Type B pancreatic cell (in vitro differentiated cells): ENCODE measurements at places on chromosomes 5 and 9. TPM values are rescaled to one million over a fixed set of nuclear protein-coding genes. Genes with fewer than 3 reads are reported as not detected.
A peak's percentile ranks its signal among the peaks of the same experiment; 100 is the strongest.

The LHX2 gene
- total RNA-seq: 1.2 TPM in 1 of 2 replicates, not detected in the other

The DMGDH gene
- total RNA-seq: 0.48 and 0.74 TPM in 2 replicates

The ZNF462 gene
- total RNA-seq: 124 and 129 TPM in 2 replicates

The CDH10 gene
- total RNA-seq: 5.5 and 14.2 TPM in 2 replicates

The IL13 gene
- not detected in 2 replicates for total RNA-seq

The FGD3 gene
- 5.5 and 8.4 TPM in 2 replicates for total RNA-seq

The SHB gene
- 14.4 and 20.0 TPM in 2 replicates for total RNA-seq

The FBP1 gene
- total RNA-seq: 25.9 and 35.9 TPM in 2 replicates

The INSL6 gene
- not detected in 2 replicates for total RNA-seq

The NUTM2F gene
- not detected in 2 replicates for total RNA-seq

The ZBTB26 gene
- total RNA-seq: 7.0 and 11.3 TPM in 2 replicates

DNA sequence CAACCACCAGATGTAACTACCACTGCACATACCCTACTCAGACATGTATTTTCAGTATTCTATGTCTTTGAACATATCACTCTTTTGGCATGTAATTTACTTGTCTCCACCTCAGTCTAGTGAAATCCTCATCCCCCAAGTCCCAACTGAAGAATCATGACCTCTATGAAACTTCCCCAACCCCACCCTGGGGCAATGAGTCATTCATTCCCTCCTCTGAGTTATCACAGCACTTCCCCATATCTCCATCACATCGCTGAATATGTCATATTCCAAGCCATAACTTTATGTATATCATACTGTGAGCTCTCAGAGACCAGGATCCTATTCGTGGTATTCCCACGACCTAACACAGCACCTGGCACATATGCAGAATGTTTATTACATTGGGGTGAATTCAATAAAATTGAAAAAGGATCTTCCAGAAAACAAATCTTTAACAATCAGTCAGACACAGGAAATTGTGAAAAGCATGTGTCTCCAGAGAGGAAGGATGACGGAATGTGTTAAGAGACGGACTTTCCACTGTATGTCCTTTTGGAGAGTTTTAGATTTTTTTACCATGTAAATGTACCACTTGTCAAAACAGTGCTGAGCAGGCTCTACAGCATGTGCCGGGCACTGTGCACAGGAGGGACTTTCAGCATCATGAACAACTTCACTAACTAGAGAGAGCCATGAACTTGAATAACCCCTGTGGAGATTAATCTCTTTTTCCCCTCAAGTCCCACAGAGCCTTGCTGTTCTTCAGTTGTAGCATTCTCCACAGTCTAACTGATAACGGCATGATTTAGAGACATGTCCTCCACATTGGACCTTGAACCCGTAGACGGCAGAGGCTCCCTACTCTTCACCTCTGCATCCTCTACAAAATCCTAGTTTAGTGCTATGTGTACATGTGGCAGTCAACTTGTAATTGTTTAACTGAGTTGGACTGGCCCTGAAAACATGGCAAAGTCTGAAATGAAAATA, 213.5 kb downstream of the GLIS3 start:
- no peak overlapping the region for H3K4me3 ChIP-seq
- H3K27me3 ChIP-seq: no peaks in the 10 kb centered on the region
- peaks cover 13% of the 10 kb centered on the region for H3K36me3 ChIP-seq
- no peak overlapping the region for H3K27ac ChIP-seq
- H3K4me1 ChIP-seq: peaks cover 17% of the 10 kb centered on the region

- no peak overlapping the region for H3K27ac ChIP-seq
- peaks cover 9% of the 10 kb centered on the region for H3K36me3 ChIP-seq
- H3K4me3 ChIP-seq: no peak overlapping the region
- H3K4me1 ChIP-seq: peaks cover 3% of the 10 kb centered on the region
Observed at GRCh38 chr9:75128535-75128934, 40.2 kb downstream of the OSTF1 start.

GRCh38 chr5:112384523-112384922, 34.6 kb downstream of the EPB41L4A start:
- peaks cover 14% of the 10 kb centered on the region for H3K4me1 ChIP-seq
- no peaks in the 10 kb centered on the region for H3K27me3 ChIP-seq
- H3K27ac ChIP-seq: no peak overlapping the region

- no peaks in the 10 kb centered on the region for H3K4me1 ChIP-seq
- H3K4me3 ChIP-seq: no peak overlapping the region
- H3K27me3 ChIP-seq: no peaks in the 10 kb centered on the region
- DNase-seq: no peak
- H3K27ac ChIP-seq: no peak overlapping the region
Observed at GRCh38 chr5:50699737-50700136, 33.3 kb downstream of the PARP8 start.

- H3K4me3 ChIP-seq: peak overlapping the region; percentile 29
- no peaks in the 10 kb centered on the region for H3K36me3 ChIP-seq
- no peak for DNase-seq
- H3K4me1 ChIP-seq: no peaks in the 10 kb centered on the region
- no peak overlapping the region for H3K27ac ChIP-seq
Observed at GRCh38 chr5:65105301-65105700, 336.6 kb downstream of the CWC27 start.

DNA sequence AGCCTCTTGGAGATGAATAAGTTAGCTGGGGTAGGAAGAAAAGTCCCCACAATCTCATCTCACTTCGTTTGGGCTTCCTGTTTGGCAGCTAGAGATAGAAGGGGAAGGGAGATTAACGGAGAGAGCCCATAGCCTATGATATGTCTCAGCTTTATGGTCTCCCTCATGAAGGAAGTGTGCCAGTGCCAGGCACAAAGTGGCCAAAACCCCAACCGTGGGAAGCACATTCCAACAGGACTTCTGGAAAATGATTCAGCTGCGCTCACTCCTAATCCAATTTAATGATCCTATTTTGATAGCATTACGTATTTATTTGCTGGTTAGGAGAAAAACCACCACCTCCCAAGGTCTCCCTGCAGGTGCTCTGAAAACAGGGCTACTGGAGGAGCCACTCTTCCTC, 303.1 kb upstream of the CLINT1 start:
- no peak overlapping the region for H3K27ac ChIP-seq
- H3K27me3 ChIP-seq: peaks cover 3% of the 10 kb centered on the region
- no peaks in the 10 kb centered on the region for H3K36me3 ChIP-seq
- H3K4me3 ChIP-seq: no peak overlapping the region

DNA sequence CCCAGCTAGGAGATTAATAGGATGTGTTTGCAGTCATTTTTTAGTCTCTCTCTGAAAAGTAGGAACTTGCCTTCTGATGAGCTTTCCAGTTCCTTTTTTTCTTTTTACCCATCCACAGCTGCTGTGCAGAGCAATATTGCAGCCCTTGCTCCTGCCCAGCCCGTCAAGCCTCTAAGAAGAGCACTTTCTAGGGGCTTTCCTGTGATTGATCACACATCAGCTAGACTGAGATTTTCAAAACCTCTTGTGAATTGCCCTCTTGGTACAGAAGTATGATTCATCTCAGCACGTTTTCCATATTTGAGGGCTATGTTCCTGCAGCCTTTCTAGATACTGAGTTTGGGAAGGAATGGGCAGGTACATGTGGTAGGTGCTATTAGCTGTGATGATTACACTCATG, 93.9 kb downstream of the GALNT10 start:
- H3K4me1 ChIP-seq: peaks cover 39% of the 10 kb centered on the region
- H3K27me3 ChIP-seq: no peaks in the 10 kb centered on the region
- no peak for DNase-seq
- peaks cover 4% of the 10 kb centered on the region for H3K36me3 ChIP-seq
- H3K4me3 ChIP-seq: no peak overlapping the region
- no peak overlapping the region for H3K27ac ChIP-seq

DNA sequence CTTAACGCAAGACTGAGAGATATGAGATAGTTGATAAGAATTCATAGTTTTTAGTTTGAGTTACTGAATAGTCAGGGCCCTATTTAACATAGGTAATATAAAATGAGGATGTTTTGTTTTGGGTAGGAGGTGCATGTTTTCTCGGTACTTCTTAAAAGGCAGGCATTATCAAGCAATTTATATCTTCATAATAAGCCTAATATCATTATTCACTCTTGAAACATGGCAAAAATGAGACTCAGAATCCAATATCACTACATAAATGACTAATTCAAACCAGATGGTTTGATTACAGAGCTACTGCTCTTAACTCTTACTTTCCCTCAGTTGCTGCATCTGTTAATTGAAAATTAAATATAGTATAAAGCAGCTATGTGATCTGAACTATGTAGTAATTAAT, 2038.7 kb downstream of the EFNA5 start:
- H3K36me3 ChIP-seq: no peaks in the 10 kb centered on the region
- no peak overlapping the region for H3K27ac ChIP-seq
- DNase-seq: no peak
- no peaks in the 10 kb centered on the region for H3K27me3 ChIP-seq
- peaks cover 5% of the 10 kb centered on the region for H3K4me1 ChIP-seq

DNA sequence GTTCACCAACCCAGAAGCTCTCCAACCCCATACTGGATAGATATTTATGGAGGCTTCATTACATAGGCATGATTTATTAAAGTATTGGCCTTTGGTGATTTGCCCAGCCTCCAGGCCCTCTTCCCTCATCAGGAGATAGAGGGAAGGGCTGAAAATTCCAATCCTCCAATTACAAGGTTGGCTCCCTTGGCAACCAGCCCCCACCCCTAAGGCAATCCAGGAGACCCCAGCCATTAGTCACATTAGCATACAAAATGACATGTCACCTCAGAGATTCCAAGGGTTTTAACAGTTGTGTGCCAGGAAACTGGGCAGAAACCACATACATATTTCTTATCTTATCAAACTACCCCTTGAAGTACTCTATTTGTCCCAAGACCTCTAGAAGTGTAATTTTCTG, 210.0 kb downstream of the HINT1 start:
- DNase-seq: no peak
- no peaks in the 10 kb centered on the region for H3K36me3 ChIP-seq
- no peaks in the 10 kb centered on the region for H3K4me1 ChIP-seq
- no peak overlapping the region for H3K4me3 ChIP-seq
- peaks cover 5% of the 10 kb centered on the region for H3K27me3 ChIP-seq

- H3K27me3 ChIP-seq: peaks cover 43% of the 10 kb centered on the region
- no peaks in the 10 kb centered on the region for H3K36me3 ChIP-seq
- DNase-seq: no peak
Observed at GRCh38 chr5:172642051-172642409, 967 bp downstream of the NEURL1B start.

GRCh38 chr5:41843456-41844370, 26.5 kb downstream of the OXCT1 start:
- H3K27me3 ChIP-seq: no peaks in the 10 kb centered on the region
- H3K36me3 ChIP-seq: peaks cover under 1% of the 10 kb centered on the region
- H3K27ac ChIP-seq: no peak overlapping the region
- no peak overlapping the region for H3K4me3 ChIP-seq

DNA sequence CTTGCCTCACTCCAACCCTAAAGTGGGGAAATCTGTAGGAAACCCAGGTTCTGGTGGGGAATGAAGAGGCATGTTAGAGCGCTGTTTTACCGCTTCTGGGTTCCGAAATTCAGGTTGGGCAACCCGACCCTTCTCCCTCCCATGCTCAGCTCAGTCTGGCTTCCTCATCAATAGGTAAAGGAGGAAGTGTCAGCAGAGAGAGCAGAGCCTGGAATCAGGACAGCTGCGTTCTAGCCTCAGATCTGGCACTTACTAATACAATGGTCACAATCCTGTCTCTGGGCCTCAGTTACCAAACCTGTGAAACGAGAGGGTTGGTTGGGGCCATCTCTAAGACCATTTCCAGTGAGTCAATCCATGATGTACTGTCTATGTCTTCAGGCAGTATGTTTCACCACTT, 16.2 kb upstream of the TNIP1 start:
- no peak overlapping the region for H3K27ac ChIP-seq
- DNase-seq: no peak
- peaks cover 36% of the 10 kb centered on the region for H3K4me1 ChIP-seq
- no peak overlapping the region for H3K4me3 ChIP-seq
- no peaks in the 10 kb centered on the region for H3K36me3 ChIP-seq
- no peaks in the 10 kb centered on the region for H3K27me3 ChIP-seq

GRCh38 chr9:6049798-6050197, 34.4 kb upstream of the RANBP6 start:
- H3K4me3 ChIP-seq: no peak overlapping the region
- peaks cover 4% of the 10 kb centered on the region for H3K4me1 ChIP-seq
- H3K36me3 ChIP-seq: no peaks in the 10 kb centered on the region
- no peak for DNase-seq
- no peak overlapping the region for H3K27ac ChIP-seq

DNA sequence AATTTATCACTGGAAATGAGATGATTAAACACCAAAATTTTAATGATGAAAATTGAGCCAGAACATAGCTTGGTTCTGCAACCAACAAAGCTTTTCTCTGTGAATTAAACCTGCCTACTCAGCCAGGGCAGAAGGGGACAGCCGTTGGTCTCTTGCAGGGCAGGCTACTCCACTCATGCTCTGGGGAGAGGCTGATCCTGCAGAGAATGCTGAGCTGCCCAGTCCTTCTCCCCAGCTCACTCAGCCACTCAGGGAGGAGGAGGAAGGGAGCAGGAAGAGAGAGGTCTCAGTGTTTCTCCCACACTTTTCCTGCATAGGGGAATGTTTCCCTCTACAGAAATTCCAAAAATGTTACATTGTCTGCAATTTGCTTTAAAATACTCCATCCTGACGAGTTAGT, 40.4 kb upstream of the HMHB1 start:
- H3K27ac ChIP-seq: no peak overlapping the region
- H3K27me3 ChIP-seq: no peaks in the 10 kb centered on the region
- H3K4me3 ChIP-seq: no peak overlapping the region

- peaks cover 7% of the 10 kb centered on the region for H3K27me3 ChIP-seq
- H3K4me3 ChIP-seq: no peak overlapping the region
- H3K27ac ChIP-seq: no peak overlapping the region
- H3K36me3 ChIP-seq: no peaks in the 10 kb centered on the region
- no peak for DNase-seq
Observed at GRCh38 chr5:14114615-14115251, 28.4 kb upstream of the TRIO start.

GRCh38 chr5:89722538-89722937, 687.0 kb downstream of the CETN3 start:
- no peaks in the 10 kb centered on the region for H3K4me1 ChIP-seq
- DNase-seq: no peak
- no peaks in the 10 kb centered on the region for H3K36me3 ChIP-seq

DNA sequence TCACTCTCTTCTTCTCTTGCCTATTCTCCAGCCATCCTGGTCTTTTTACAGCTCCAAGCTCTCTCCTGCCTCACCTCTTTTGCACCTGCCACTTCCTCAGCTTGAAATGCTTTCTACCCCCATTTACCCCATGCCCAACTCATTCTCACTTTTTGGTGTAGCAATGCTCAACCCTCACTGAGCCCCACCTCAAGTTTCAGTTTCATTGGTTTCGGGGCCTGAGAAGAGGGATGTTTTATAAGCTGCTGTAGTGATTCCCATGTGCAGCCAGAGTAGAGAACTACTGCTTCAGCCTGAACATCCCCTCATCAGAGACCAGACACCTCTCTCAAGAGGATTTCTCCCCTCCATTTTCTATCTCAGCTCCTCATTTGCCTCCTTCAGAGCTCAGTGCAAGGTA, 45.2 kb upstream of the FYB1 start:
- H3K4me3 ChIP-seq: no peak overlapping the region
- no peaks in the 10 kb centered on the region for H3K36me3 ChIP-seq
- no peaks in the 10 kb centered on the region for H3K4me1 ChIP-seq
- H3K27ac ChIP-seq: no peak overlapping the region
- DNase-seq: no peak

GRCh38 chr9:133368249-133368881, 7.5 kb downstream of the SURF4 start:
- H3K4me1 ChIP-seq: peaks cover 50% of the 10 kb centered on the region
- DNase-seq: no peak
- peaks cover 15% of the 10 kb centered on the region for H3K36me3 ChIP-seq
- peak overlapping the region; percentile 51 for H3K4me3 ChIP-seq
- H3K27me3 ChIP-seq: no peaks in the 10 kb centered on the region
